B cell (primary cell): ENCODE measurements at places on chromosomes 11 and 22. TPM values are rescaled to one million over a fixed set of nuclear protein-coding genes. Genes with fewer than 3 reads are reported as not detected.

Gene OLFML1
- not detected in 2 replicates for total RNA-seq

GRCh38 chr11:9178716-9179115 is 86.4 kb downstream of the DENND5A start:
- H3K36me3 ChIP-seq = peaks cover 24% of the 10 kb centered on the region
- DNase-seq = no peak
- no peak overlapping the region for H3K27ac ChIP-seq

GRCh38 chr22:29679316-29679715 is 40.5 kb upstream of the CABP7 start:
- no peak for DNase-seq
- H3K27ac ChIP-seq = no peak overlapping the region
- no peak overlapping the region for H3K4me3 ChIP-seq
- no peaks in the 10 kb centered on the region for H3K27me3 ChIP-seq
- H3K4me1 ChIP-seq = no peaks in the 10 kb centered on the region

DNA sequence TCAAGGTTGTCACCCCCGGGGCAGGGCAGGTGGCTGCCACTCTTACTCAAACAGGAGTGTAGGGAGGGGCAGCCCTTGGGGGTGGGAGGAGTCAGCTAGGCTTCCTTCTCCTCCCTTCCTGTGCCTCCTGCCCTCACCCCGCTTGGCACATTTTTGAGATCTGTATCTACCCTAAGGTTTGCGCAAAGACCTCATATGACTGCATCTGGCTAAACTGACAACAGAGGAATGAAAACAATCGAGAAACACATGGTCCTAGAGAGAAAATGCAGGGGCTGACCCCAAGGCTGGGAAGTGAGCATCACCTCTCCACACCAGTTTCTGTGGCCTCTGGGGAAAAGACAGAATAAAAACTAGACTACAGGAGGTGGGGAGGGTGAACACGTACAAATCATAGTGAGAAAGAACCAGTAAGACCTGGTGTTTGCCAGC is 28.1 kb downstream of the IGSF9B start:
- no peaks in the 10 kb centered on the region for H3K36me3 ChIP-seq
- DNase-seq = no peak
- H3K27ac ChIP-seq = no peak overlapping the region
- H3K4me1 ChIP-seq = no peaks in the 10 kb centered on the region

Gene SCGB1D2
- total RNA-seq = not detected in 2 replicates

DNA sequence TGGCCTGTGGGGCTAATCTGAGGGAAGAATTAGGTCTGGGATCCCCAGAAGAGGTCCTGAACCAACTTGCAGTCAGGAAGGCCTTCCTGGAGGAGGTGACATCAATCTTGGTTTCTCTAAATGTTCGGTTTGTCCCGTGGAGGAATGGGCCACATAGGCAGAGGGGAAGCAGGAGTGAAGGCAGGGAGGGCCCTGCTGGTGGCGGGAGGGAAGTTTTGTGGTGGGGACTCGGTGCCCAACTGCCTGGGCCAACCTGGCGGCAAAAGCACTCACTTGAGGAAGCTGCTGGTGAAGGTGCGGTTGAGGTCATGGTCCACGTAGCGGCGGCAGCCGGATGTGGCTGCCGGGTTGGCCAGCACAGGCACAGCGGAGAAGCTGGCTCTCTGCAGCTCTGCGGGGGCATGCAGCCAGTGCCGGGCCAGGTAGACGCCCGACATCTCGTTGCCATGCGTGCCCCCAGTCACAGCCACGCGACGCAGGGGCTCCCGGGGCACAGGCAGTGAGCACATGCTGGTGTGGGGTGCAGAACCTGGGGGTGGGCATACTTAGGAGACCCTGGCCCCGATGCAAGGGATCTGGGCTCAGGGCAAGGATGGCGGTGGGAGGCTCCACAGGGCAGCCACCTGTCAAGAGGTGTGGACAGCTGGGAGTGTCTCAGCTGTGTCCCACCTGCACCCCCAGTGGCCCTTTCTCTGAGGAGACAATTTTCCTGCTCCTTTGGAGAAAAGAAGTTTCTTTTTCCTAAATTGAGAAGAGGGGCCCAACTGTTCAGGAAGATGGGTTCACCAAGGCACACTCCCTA is 3.8 kb downstream of the ACY3 start:
- DNase-seq = peak; percentile 88
- H3K4me3 ChIP-seq = peak overlapping the region; percentile 23
- no peaks in the 10 kb centered on the region for H3K36me3 ChIP-seq
- no peak overlapping the region for H3K27ac ChIP-seq
- no peaks in the 10 kb centered on the region for H3K27me3 ChIP-seq

DNA sequence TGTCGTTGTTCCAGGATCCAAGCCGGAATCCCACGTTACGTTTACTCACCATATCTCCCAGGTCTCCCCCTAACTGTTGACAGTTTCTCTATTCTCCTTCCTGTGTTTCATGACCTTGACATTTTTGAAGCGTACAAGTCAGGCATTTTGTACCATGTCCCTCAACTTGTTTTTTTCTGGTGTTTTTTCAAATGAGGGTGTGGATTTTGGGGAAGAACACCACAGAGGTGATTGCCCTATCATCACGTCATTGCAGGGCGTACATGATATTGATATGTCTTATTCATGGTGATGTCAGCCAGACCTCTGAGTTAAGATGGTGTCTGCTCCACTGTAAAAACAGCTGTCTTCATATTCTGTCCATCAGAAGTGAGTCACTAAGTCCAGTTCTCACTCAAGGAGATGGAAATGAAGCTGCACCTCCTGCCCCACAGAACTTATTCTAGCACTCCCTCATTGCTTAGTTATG is 28.3 kb upstream of the SOX10 start:
- no peak for DNase-seq
- no peaks in the 10 kb centered on the region for H3K4me1 ChIP-seq
- H3K27me3 ChIP-seq = peaks cover 3% of the 10 kb centered on the region
- no peaks in the 10 kb centered on the region for H3K36me3 ChIP-seq
- H3K4me3 ChIP-seq = no peak overlapping the region
- no peak overlapping the region for H3K27ac ChIP-seq

GRCh38 chr11:116505298-116506262 is 267.2 kb downstream of the BUD13 start:
- no peaks in the 10 kb centered on the region for H3K36me3 ChIP-seq
- no peak overlapping the region for H3K4me3 ChIP-seq
- H3K4me1 ChIP-seq = no peaks in the 10 kb centered on the region

DNA sequence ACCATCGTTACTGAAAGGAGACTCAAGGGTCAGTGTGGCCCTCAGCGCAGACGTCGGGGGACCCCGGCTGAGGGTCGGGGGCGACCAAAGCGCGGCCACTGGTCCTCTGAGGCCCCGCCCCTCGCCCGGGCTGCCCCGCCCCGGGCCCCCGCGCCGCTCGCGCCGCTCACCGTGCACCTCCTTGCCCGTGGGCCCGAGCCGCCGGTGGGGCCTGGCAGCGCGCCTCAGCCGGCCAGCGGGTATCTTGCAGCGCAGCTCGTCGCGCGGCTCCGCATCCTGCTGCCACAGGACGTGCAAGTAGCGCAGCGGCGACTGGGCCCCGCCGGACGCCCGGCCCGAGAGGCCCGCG is 419 bp downstream of the ANKRD54 start:
- no peak for DNase-seq
- no peak overlapping the region for H3K27ac ChIP-seq
- peaks cover 5% of the 10 kb centered on the region for H3K36me3 ChIP-seq
- H3K4me3 ChIP-seq = peak overlapping the region; percentile 46
- peaks cover 11% of the 10 kb centered on the region for H3K4me1 ChIP-seq

DNA sequence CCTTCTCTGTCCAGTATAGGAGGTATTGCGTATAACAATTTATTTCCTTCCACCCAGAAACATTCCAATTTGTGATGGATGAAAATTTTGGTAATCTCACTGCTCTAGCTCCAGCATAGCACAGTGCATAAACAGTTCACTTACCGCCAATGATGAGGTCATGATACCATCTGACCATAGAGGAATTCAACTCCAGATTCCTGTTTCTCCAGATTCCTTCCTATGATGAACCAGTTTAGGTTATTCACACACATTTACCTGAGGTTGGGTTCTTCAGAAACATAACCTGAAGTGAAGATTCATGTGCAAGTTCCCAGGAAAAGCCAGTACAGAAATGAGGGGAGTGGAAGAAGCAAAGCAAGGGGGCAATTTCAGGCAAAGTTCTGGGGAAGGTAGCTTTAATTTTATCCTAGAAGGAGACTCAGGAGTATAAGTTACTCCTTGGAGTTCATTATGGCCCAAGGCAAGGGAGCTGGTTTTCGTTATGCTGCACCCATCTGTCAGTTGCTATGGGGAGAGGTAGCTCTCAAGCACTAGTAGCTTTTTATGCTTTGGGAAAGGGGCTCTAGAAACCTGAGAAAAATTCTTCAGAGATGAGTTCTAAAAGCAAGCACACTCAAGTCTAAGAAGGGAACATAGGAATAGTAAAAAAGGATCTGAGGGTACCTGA is 121.6 kb downstream of the CASP12 start:
- no peaks in the 10 kb centered on the region for H3K4me1 ChIP-seq
- H3K27ac ChIP-seq = no peak overlapping the region
- DNase-seq = no peak
- no peaks in the 10 kb centered on the region for H3K36me3 ChIP-seq
- H3K4me3 ChIP-seq = no peak overlapping the region

- no peaks in the 10 kb centered on the region for H3K4me1 ChIP-seq
- H3K27me3 ChIP-seq = no peaks in the 10 kb centered on the region
- no peaks in the 10 kb centered on the region for H3K36me3 ChIP-seq
- no peak overlapping the region for H3K27ac ChIP-seq
- no peak overlapping the region for H3K4me3 ChIP-seq
Measured at GRCh38 chr11:62105667-62106191, 18.1 kb upstream of the INCENP start.

DNA sequence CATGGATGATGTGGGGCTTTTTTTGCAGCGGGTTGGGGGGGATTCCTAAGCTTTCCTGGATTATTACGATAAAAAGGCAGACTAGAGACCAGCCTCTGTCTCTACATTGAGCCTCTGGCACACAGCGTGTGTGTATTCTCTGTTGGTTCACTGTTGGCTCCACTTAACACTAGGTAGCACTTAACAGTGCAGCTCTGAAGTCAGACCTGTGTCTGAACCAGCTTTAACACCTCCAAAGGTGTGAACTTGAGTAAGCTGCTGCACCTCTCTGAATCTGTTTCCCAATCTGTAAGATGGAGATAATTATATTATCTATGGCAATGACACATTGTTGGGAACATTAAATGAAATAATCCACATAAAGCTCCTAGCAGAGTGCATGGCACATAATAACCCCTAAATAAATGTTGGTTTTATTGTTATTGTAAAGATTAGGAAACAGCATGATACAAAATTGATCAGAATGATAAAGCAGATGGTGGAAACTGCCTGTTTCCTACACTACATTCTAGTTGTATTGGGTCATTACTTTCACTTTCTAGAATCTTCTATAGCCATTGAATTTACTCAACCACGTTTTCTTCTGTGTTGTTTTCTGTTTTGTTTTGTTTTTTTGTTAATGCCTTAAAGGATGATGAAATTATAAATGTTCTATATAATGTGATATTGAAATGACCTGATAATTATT is 108.4 kb downstream of the ARL14EP start:
- no peaks in the 10 kb centered on the region for H3K36me3 ChIP-seq

- peaks cover 6% of the 10 kb centered on the region for H3K4me1 ChIP-seq
- H3K27ac ChIP-seq = no peak overlapping the region
- peak overlapping the region; percentile 86 for H3K4me3 ChIP-seq
- peak; percentile 83 for DNase-seq
Measured at GRCh38 chr11:45771193-45771565, 33.8 kb upstream of the SLC35C1 start.

- H3K27ac ChIP-seq = no peak overlapping the region
- H3K4me3 ChIP-seq = no peak overlapping the region
- no peaks in the 10 kb centered on the region for H3K4me1 ChIP-seq
- DNase-seq = no peak
Measured at GRCh38 chr11:9057007-9057406, 34.4 kb downstream of the SCUBE2 start.

DNA sequence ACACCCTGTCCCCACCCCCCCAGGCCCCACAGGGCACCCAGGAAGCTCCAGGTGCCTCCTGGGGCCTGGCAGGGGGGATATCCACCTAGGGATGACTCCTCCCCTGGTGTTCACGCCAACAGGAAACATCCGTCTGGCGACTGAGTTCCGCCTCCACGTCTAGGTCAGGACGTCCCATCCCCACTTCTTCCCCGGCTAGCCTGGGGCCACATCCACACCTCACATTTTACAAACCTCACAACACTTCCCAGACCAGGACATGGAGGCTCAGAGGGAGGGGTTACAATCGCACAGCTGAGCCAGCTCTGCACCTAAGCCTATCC is 21.0 kb downstream of the MAFF start:
- no peak overlapping the region for H3K4me3 ChIP-seq
- H3K36me3 ChIP-seq = no peaks in the 10 kb centered on the region
- no peak for DNase-seq
- no peaks in the 10 kb centered on the region for H3K27me3 ChIP-seq
- no peak overlapping the region for H3K27ac ChIP-seq

Gene EIF3M
- 174 and 177 TPM in 2 replicates for total RNA-seq

Gene OR52R1
- not detected in 2 replicates for total RNA-seq

Gene MIOX
- total RNA-seq = not detected in 2 replicates

GRCh38 chr22:31647066-31647465 is 14.9 kb downstream of the PISD start:
- no peak for DNase-seq
- H3K4me1 ChIP-seq = peaks cover 3% of the 10 kb centered on the region
- H3K4me3 ChIP-seq = no peak overlapping the region
- no peak overlapping the region for H3K27ac ChIP-seq
- H3K27me3 ChIP-seq = no peaks in the 10 kb centered on the region

- H3K4me3 ChIP-seq = no peak overlapping the region
- no peak overlapping the region for H3K27ac ChIP-seq
- peaks cover 8% of the 10 kb centered on the region for H3K27me3 ChIP-seq
- no peaks in the 10 kb centered on the region for H3K36me3 ChIP-seq
- no peaks in the 10 kb centered on the region for H3K4me1 ChIP-seq
Measured at GRCh38 chr11:66889960-66890359, 33.1 kb downstream of the LRFN4 start.

DNA sequence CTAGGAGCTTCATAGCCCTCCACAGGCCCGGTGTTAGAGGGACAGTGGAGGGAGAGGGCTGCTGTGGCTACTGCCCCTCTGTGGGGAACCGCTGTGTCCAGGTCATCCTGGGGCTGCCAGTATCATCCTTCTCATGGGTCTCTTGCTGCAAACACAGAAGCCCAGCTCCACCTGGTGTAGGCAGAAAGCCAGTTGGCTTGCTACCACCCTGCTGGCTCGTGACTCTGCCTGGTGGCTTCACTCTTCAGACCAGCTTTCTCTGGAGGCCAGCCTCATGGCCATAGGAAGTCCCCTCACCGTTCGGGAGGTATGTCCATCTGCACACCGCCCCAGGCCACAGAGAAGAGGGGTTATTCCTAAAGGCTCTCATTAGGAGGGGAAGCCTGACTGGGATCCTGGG is 19.4 kb upstream of the SUSD2 start:
- H3K27me3 ChIP-seq = no peaks in the 10 kb centered on the region
- H3K27ac ChIP-seq = no peak overlapping the region
- DNase-seq = no peak
- H3K36me3 ChIP-seq = no peaks in the 10 kb centered on the region
- no peak overlapping the region for H3K4me3 ChIP-seq
- H3K4me1 ChIP-seq = peaks cover 42% of the 10 kb centered on the region

DNA sequence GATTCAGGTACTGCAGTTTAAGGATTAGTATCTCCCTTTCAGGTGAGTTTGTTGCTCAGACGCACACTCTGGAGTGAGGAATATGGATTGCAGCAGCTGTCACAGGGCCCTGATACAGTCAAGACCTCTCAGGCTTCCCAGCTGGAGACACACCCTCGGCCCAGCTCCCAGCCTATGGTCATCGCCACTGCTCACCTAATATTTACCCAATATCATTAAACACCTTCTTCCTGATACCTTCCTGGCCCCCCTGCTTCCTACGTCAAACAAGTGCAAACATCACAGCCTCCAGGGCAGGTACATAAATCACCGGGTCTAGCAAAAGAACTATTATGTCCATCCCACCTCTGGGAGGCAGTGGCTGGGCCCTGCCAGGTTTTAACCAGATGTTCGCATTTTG is 213.3 kb downstream of the MN1 start:
- H3K27me3 ChIP-seq = no peaks in the 10 kb centered on the region
- no peak overlapping the region for H3K27ac ChIP-seq
- H3K4me1 ChIP-seq = no peaks in the 10 kb centered on the region
- no peak for DNase-seq
- H3K36me3 ChIP-seq = no peaks in the 10 kb centered on the region
- H3K4me3 ChIP-seq = no peak overlapping the region
